Occipital lobe (tissue), 3 donors: ENCODE measurements at places on chromosomes 7 and 10.
A peak's percentile ranks its signal among the peaks of the same experiment; 100 is the strongest.

- no peak for DNase-seq
Measured at GRCh38 chr10:71132321-71132810, 80.0 kb upstream of the UNC5B start.

DNA sequence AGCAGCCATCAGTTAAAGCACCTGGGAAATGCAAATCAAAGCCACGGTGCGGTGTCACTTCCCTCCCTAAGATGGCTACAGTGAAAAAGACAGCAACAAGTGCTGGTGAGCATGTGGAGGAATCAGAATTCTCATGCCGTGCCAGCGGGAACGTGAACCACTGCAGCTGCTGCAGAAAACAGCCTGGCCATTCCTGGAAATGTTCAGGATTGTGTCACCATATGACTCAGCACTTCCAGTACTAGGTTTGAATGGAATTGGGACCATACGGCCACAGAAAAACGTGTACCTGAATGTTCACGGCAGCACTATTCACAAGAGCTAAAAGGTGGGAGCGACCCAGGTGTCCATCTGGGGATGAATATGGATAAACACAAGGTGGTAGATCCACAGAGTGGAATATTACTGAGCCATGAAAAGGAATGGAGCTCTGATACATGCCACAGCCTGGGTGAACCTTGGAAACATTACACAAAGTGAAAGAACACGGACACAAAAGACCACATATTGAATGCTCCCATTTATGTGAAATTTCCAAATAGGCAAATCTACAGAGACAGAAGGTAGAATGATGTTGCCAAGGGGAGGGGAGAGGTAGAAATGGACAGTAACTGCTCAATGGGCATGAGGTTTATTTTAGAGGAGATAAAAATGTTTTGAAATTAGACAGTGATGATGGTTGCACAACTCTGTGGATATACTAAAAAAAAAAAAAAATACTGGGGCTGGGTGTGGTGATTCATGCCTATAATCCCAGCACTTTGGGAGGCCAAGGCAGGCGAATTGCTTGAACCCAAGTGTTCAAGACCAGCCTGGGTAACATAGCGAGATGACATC is 61.6 kb downstream of the MICALL2 start:
- no peak for DNase-seq

DNA sequence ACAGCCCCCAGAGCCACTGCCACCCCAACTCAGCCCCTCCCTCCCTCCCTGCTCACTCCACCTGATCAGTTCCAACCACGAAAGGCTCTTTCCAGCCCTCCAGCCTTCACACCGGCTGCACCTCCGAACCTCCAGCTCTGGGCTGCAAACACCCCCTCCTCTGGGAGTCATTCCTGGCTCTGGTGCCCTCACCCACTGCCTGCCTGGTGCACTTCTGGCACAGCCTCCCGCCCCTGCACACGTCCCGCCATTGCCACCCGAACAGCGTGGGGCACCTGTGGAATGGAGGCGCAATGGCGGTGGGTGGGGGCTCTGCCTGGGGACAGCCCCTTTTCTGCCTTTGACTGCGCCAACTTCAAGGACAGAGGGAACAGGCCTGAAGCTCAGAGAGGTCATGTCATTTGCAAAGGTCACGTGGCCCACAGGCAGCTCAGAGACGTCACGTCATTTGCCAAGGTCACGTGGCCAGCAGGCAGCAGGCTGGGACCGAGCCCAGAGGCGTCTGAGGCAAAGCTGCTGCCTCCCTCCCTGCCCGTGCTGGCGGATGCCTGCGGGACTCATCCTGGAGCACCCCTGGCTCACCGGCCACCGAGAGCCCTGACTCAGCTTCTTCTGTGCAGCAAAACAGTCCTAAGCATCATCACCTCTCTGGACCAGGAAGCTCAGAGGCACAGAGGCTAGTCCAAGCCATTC is 76.0 kb upstream of the DNAAF5 start:
- DNase-seq, result no peak

DNA sequence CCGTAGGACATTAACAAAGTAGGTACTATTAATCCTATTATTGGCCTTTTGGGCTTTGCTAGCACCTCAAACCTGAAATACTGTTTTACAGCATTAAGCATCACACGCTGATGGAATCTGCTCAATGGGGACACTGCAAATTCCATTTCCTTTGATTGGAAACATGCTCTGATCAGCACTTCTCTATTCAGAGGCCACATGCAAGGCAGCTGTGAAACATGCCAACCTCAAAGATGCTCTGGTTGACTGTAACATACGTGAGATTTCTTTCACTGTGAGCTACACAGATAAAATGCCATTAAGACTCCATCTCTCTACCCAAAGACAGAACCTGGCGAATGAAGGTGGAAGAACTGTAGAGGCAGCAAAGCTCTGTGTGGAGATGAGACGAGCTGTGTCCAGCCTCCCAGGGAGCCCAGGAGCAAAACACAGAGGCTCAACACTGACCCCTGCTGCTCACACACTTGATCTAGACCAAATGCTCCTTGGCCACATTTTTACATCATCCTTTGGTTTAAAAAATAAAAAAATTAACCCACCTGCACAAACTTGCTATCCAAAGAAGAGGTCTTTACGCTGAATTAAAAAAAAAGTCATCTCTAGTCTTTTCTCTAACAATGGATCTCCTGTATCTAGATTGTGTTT is 8.0 kb downstream of the RSU1 start:
- peak; percentile 3 for DNase-seq

- DNase-seq, result no peak
Measured at GRCh38 chr10:49690698-49691356, 11.4 kb downstream of the C10orf53 start.

- no peak for DNase-seq
Measured at GRCh38 chr7:151231080-151231479, 1.2 kb upstream of the CHPF2 start.

GRCh38 chr7:159141167-159141566 is 3.5 kb downstream of the VIPR2 start:
- DNase-seq, result no peak

- no peak for DNase-seq
Measured at GRCh38 chr10:32205670-32206069, 141.3 kb downstream of the EPC1 start.

DNA sequence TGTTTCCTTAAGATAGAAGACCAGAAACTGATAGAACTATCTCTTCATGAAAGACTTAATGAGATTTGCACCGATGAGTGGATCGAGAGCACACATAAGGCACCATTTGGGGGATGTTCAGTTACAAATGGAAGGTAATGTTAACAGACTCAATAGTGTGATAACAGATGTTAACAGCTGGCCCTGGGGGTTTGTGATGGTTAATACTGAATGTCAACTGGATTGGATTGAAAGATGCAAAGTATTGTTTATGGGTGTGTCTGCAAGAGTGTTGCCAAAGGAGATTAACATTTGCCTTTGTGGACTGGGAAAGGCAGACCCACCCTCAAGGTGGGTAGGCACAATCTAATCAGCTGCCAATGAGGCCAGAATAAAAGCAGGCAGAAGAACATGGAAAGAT is 130.5 kb upstream of the DGKB start:
- no peak for DNase-seq

GRCh38 chr10:99394256-99394655 is 36.2 kb downstream of the GOT1 start:
- no peak for DNase-seq

- DNase-seq, result no peak
Measured at GRCh38 chr7:155597753-155598140, 46.7 kb upstream of the RBM33 start.

GRCh38 chr7:12687718-12688171 is 312 bp downstream of the ARL4A start:
- no peak for DNase-seq

DNA sequence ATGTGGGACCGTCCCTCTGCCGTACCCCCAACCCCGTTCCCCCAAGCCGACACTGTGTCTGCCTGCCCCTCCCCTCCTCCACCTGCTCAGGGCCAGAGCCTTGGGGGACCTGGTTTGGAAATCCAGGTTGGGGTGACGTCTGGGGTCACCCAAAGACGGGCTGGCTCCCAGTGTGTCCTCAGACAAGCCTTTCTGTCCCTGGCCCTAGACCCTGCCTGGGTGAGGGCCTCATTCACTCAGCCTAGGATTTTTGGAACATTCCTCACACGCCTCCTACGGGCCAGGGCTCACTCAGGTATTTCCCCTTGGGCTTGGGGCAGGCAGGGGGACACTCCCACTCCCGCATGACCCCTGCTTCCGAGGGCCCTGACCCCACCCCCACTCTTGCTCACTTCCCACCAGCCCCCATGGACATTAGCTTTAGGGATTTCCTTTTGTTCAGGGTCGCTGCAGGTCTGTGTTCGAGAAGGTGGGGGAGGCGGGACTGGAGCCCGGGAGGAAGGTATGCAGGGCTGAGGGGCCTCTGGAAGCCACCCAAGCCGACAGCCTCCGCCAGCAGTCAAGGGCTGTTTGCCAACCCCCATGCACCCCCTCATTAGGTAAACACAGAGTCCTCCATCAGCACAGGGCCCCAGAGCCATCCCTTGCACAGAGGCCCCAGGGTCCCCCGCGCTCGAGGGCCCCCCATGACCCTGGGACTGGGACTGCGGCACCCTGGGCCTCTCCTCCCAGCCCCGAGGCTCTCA is 35.1 kb downstream of the PDGFA start:
- DNase-seq, result no peak
